HTR-8/SVneo (cell line): ENCODE measurements at places on chromosomes 5 and 9.

GRCh38 chr5:15566306-15566705 is 66.3 kb downstream of the FBXL7 start:
- no peak for DNase-seq

- no peak for DNase-seq
Observed at GRCh38 chr9:125422853-125423252, 161.2 kb downstream of the GAPVD1 start.

DNA sequence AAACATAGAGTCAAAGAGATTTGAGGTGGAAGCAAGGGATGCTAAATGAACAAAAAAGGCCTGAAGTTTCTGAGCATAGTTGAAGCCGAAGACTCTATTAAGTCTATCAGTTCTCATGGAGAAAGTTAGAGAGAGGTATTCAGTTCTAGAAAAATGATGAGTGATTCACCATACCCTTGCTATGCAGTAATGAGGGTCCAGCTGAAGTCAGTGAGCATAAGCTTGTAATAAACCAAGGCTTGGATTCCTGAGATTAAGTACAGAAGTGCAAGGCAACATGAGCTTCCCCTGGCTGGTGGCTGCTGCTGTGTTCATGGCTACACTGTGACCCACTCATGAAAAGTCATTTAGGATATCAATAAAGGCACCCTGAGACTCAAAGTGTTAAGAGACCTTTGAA is 129.7 kb upstream of the MTAP start:
- no peak for DNase-seq

DNA sequence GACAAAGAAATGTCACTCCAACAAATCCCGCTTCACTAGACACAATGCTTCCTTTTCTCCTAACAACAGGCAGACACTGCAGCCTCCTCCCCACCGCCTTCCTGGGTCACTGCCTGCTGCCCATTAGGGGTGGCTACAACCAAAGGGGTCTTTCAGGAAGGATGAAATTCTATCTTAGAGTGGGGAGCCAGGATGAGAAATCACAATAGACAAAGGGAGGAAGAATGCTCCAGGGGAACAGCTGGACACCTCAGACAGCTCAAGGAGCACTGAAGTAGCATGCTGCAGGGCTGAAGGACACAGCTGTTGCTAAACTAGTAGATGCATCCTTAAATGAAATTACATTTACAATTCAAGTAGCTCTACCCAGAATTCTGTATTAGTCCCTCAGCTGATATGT is 54.2 kb downstream of the PRELID2 start:
- DNase-seq = no peak

DNA sequence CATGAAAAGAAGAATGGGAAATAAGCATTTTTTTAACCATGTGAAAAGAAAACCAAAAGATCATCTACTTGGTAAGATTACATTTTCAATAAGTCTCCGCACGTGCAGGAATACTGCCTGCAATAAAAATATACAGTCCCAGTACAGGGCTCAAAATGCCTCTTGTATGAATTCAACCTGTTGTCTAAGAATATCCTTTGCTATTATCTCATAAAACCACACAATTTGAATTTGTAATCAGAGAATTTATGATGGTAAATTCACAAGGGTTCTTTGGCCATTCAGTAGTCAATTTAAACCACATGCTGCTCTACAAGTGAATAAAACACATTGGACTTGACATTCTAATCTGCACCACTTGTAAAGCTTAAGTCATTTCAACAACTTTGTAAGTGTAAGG is 46.6 kb downstream of the ST8SIA4 start:
- no peak for DNase-seq

- no peak for DNase-seq
Observed at GRCh38 chr5:107365320-107366109, 305.2 kb downstream of the EFNA5 start.

GRCh38 chr9:131319486-131319885 is 30.0 kb downstream of the PLPP7 start:
- no peak for DNase-seq

DNA sequence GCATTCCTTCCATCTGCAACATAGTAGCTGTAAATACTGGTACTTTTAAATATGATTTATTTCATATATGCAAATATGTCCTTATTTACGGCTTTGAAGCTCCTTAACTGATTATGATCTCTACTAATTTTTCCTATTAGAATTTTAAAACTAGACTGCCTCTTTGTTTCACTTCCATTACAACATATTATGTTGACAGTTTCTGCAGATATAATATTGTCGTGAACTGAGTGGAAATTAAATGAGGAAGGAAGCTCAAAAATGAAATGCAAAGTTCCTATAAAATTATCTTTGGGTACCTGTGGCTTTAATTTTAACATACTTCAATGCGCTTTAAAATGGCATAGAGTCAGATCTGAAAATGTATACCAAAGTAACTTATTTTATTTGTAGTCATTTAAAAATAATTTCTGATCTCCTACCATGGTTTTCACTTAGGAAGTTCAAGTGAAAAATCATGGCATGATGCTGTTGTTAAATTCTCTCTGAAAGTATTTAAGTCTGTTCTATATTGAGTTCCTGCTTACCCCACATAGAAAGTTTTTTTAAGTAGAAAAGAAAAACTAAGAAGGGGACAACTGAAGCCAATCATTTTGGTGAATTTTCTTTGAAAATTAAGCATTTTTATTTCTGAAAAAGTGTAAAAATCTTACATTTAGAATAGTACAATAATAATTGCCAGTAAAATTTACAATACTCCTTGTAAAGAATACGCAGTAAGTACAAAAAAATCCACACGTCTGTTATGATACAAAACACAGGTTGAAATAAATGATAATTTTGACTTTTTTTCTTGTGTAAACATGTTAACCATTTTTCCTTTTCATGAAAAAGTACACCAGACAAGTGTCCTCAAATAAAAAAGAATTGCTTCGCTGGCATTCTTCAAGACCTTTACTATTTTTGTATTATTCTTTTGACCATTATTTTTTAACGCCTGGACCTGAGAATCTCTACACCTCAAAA is 2.6 kb downstream of the FOXD1 start:
- no peak for DNase-seq

GRCh38 chr9:71302776-71303175 is 181.4 kb upstream of the TRPM3 start:
- DNase-seq = no peak

GRCh38 chr5:158351485-158352125 is 492.7 kb upstream of the CLINT1 start:
- no peak for DNase-seq

- no peak for DNase-seq
Observed at GRCh38 chr5:55319491-55319890, 11.7 kb downstream of the MTREX start.

DNA sequence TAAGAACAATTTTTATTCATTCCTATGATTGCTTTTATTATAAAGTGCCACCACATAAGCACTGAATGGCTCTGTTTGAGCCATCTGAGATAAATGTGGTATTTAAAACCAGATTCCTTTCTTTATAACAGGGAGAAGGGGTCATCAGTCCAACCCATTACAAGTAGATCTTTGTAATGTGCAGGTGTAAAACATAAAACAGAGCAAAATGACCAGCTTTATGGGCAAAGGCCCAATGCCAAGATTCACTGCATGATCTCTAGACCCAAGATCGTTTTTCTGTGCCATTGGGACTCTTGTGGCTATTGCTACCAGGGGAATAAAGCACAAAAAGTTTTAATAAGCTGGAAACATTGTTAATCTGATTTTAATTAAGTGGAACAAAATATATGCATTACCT is 469.9 kb downstream of the PRR16 start:
- DNase-seq = no peak

GRCh38 chr9:14479163-14479560 is 165.2 kb upstream of the NFIB start:
- no peak for DNase-seq

- no peak for DNase-seq
Observed at GRCh38 chr5:142208777-142209312, 100.3 kb downstream of the NDFIP1 start.

DNA sequence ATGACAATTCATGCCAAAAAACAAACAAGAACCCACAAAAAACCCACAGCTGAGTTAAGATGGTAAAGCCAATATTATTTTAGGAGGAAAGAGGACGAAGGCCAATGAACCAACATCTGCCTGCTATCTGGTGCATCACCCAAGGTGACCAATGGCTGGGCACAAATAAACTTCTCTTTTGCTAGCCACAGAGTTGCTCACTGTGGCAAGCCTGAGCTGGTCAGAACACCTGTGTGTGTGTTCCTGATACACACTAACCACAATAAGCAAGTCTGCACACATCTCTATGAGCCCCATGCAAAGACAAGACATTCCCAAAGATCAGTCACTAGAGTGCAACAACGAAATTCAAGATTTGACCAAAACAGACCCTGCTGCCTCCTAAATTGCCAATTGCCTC is 63.1 kb downstream of the RNF38 start:
- no peak for DNase-seq

- no peak for DNase-seq
Observed at GRCh38 chr5:154485850-154486426, 7.9 kb upstream of the HAND1 start.

DNA sequence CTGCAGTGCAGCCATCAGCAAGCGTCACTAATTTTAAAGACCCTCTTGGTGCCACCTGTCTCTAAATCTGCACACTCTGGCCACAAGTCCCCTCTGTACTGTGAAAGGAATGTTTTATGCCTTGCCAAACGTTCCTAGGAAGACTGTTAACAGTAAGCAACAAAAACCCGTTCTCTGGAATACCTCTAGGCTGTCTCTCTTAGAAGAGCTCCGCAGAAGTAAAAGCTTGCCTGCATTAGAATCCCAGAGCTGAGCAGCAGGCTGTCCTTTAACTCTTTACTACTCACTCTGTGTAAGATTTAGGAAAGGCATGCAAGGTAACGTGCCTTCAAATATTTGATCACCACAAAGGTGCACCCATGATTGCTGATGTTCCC is 53.9 kb upstream of the C9orf72 start:
- no peak for DNase-seq

DNA sequence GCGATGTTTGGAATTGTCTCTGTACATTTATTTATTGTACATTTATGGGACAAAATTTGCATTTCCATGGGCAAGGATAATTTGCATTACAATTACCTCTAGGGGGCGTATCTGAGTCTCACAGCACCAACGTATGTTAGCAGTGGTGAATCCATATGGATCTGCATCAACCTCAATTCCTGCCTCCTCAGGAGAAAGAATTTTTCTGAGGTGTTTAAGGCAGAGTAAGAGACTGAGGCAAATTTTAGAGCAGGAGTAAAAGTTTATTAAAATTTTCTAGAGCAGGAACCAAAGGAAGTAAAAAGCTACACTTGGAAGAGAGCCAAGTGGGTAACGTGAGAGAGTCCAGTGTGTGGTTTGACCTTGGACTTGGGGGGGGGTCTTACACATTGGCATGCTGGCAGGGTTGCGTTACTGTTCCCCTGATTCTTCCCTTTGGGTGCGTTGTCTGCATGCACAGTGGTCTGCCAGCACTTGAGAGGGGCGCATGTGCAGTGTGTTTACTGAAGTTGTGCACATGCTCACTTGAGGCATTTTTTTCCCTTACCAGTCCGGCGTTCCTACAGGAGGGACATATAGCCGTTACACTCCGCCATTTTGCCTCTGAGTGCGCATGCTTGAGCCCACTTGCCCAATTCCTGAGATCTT is 21.0 kb upstream of the RAB14 start:
- DNase-seq = peak; percentile 20

DNA sequence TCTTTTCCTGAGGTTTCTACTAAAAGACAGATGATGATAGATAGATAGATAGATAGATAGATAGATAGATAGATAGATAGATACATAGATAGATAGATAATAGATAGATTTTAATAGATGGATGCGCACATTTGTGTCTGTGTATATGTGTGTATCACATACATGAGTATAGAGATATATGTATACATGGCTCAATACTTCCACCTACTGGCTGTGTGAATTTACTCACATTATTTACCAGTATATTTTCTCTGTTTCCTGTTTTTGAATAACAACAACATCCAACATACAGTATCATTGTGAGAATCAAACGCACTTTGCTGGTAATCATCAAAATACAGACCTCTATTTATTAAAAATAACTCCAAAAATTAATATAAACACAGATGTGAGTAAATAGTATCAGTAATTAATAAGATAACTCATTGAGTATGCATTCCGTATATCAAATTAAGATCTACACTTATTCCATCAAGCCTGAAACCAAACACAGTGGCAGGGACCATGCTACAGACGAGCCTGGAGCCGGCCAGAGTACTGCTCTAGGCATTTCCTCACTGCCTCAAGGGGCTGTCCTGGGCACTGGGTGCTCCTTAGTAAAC is 338.0 kb downstream of the SEMA5A start:
- DNase-seq = peak; percentile 56

DNA sequence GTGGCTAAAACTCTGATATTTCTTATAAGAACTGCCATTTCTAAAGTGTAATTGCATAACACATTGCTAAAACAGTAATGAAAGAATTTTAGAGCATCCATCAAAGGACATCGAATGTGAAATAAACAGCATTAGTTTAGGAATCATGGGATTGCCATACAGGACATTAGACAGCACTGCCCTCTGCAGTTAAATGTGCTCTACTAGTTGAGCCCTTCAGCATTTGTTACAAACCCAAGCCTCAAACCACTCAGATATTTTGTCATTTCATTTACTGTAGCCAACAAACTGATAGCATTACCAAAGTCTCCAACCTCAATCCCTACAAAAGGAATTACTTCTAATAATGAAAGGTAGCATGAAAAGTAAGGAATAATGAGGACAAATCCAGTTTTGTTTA is 116.8 kb upstream of the COX7C start:
- no peak for DNase-seq

- DNase-seq = no peak
Observed at GRCh38 chr5:180281706-180282105, 10.2 kb downstream of the MAPK9 start.

DNA sequence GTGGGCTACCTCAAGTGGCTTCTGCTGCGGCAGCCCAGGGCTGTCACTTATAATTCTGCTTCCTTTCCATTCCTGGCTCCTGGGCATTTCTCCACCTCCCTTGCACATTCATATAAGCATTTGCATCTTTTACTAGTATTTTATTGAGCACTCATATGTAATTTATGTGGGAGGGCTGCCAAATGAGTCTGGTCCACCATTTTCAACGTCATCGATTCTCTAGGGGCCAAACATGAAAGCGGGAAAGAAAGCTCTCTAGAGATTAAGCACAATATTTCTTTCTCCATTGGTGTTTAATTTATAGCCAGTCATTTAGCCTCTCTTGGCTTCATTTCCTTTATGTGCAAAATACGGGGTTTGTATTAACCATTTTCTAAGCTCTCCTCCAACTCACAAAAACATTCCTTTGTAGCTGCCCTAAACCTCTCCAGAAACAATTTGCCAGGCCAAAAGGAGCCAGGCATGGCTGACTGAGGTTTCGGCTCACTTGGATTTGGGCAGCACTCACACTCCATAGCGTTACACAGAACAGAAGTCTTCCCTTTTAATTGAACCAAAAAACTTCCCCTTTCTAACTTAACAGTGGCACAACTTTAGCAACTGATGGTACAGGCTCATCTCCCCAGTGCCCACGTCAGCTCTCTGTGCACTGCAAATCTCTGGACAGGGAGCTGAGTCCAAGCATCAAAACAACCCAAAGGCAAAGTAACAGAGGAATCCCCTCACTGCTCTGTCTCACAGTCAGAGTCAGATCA is 183.5 kb downstream of the ROR2 start:
- no peak for DNase-seq
